ENCODE measurements at places on chromosomes 2 and 18.

- DNase-seq = no peak
These were observed 198.2 kb downstream of the SEPTIN10 start for GRCh38 chr2:109415581-109416013.

DNA sequence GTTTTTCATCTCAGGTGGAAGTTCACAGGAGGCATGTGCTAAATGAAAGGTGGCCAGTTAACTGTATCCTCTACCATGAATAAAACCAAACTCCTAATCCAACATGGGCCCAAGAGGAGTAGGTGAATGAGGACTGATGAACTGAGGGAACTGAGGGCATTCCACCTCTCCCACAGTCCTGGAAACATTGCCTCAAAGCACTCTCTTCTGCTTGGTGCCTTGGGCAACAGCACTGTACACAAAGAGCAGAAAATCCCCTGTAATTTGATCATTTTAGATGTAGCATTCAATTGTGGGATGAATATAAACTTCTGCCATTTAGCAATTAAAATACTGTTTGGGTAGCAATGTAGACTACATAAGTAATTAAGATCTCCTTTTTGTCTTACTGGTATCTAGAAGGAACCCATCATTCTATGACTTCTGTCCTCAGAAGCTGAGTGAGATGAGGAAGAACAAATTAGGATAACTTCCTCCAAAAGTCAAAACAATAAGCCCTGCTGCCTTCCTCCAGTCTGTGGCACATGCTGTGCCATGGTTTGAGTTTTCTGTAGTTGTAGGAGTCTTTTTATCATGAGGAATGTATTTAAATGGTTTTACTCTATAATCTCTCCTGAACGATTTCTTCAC, 86.7 kb upstream of the ZEB2 start:
- DNase-seq = no peak

DNA sequence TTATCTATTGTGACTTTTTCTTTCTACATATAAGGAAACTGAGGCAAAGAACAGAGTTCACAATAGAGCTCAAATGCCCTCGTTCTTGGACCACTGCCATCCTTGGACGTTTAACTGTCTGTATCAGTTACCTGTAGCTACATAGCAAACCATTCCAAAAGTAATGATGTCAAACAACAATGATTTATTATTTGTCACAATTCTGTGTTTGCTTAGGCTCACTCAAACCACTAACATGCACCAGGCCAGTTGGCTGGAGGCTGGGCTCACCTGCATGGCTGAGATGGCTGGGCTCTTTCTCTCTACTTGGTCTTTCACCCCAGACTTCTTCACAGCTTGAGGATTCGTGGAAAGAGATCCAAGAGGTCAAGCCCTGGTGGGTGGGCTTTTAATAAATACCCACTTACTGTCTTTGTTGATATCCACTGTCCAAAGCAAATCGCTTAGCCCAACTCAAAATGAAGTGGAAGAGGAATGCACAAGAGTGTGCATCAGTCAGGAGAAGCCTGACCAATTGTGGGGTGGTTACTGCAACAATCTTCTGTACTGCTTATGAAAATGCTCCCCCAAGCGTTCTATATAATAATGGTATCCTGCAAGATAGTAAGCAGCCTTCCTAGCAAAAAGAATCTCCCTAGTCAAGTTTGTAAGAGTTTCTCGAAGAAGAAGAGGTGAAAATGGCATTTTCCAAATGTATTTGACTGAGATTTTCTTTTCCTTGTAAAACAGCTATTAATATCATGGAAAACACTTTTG, 163.5 kb upstream of the NT5C1B start:
- no peak for DNase-seq

DNA sequence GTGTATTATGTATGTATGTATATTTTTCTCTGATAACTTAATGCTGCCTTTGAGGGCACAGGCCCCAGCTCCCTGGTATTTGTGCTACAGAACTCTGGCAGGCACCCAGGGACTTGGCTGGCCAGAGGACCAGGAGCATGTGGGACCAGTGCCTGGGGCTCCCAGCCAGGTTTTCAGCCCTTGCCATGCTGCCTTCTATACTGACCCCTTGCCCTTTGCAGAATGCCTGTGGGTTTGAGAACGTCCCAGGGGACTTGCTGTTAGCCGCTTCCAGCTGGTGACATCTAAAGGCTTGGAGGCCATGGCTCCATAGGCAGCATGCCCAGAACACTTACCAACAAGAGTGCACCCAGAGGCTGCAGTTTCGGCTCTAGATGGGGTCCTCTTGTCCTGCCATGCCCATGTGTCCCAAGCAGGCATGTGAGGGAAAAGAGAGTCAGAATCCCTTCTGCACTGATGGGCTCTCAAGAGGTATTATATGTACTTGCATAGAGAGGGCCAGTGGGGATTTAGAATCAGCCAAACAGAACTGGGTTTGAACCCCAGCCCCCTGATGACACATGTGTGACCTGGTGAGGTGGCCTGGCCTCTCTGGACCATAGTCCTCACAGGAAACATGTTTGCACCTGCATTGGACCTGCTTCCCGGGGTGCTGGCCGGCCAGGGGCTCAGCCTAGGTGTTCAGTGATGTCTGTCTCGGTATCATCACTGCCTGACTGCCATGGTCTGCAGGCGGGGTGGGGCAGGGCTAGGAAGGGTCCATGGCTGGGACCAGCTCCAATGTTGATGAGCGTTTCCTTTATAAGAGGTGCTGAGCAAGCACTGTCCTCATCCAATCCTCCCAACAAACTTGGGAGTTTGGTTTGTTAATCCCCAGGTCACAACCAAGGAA, 119.2 kb upstream of the FHL2 start:
- no peak for DNase-seq

DNA sequence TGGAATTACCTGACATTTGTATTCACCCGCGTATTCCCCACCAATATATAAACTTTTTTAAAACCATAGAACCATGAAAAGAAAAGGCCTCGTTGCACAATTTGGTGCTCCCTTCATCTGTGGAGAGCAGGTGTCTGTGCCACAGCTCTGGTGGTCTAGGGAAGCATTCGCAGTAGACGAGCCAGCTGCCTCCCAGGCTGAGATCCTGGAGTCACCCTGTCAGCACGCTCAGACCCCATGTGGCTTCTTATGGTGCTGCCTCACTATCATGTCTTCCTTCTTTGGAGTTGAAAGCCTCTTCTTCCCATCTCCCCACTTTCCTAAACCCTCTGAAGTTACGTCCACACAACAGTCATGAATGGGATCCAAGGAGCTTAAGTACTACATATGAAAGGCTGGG, 38.4 kb upstream of the ACKR3 start:
- DNase-seq = no peak

DNA sequence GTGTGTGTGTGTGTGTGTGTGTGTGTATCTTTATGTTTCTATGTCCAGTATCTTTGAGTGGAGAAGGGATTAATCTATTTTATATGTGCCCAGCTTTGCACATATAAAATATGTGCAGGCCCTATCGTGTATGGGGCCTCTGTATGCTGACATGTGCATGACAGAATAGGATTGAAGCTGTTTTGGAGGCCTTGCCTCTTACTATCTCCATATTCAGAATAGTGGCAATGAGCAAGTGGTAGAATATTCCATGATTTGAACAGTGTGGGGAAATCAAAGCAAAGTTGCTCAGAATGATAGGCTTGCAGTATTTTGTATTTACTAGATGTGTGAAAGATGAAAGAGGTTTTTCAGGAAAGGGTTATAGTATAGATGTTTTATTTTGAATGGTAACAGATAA, 480.8 kb downstream of the XIRP2 start:
- no peak for DNase-seq

- peak; percentile 78 for DNase-seq
These were observed 19.1 kb upstream of the GPR55 start for GRCh38 chr2:230944123-230944653.

- DNase-seq = no peak
These were observed 121.5 kb downstream of the PIEZO2 start for GRCh38 chr18:11027862-11028261.

DNA sequence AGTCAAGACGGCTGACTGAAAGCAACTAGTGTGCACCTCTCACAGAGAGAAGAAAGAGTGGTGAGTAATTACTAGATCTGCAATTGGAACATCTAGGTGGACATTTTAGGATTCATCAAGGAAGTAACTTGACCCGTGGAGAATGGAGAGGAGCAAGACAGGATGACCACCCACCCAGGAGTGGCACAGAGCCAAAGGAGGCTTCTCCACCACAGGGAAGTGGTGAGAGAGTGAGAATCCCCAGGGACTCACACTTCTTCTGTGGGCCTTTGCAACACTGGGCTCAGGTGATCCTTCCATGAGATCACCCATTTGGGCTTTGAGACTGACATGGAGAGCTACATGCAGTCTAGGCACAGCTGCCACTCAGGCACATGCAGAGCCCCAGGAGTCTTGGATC, 132.8 kb upstream of the GALNT5 start:
- DNase-seq = no peak

- DNase-seq = no peak
These were observed 42.6 kb downstream of the ARHGAP15 start for GRCh38 chr2:143171817-143172216.

DNA sequence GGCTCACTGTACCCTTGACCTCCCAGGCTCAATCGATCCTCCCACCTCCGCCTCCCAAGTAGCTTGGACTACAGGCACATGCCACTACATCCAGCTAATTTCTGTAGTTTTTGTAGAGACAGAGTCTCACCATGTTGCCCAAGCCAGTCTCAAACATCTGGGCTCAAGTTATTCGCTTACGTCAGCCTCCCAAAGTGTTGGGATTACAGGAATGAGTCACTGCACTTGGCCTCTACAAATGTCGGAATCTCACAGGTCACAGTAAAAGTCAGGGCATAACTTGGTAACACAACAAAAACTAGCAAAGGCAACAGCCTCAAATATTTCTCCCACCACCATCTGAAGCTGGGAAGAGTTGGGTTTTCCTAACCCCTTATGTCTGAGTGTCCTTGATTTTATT, 25.3 kb downstream of the SCG2 start:
- no peak for DNase-seq

GRCh38 chr18:9824474-9824832, 61.3 kb upstream of the TXNDC2 start:
- DNase-seq = no peak

DNA sequence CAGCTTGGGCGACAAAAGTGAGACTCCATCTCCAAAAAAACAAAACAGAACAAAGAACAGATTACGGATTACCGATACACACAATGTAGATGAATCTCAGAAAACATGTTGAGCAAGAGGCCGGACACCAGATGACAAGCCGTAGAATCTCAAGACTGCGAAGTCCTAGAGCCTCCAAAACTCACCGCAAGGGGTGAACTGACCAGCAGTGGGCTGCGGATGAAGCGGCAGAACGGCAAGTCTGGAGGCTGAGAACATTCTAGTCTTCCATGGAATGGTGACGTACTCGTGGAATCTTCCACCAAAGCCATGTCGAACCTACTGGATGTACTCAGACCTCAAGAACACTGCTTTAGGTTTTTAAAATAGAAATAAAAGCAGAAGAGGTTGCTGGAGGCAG, 198.8 kb downstream of the NDUFA10 start:
- no peak for DNase-seq

DNA sequence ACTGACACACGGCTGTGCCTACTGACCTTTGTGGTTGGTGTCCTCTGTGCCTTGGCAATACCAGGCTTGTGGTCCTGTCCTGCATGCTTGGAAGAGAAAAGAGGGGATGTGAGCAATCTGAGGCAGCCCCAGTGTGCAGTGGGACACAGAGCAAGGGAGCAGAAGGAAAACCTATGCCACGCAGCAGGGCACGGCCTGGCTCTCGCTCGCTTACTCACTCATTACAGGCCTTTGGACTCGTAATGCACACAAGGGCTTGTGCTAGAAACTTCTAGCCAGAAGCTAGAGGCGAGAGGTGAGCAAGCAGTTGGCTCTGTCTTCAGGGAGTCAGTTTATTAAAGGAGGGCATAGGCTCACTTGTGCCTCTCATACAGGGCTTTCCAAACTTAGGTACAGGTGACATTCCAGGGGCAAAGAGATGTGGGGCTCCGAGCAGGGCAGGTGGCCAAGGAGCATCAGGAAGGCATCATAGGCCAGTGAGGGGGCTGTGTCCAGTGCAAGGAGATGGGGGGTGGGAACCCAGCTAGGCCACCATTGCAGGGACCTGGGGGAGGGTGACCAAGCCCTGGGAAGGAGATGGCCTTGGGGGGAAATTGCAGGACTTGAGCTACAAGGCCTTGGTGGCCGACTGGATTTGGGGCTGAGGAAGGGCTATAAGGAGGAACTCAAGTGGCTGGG, 100.8 kb downstream of the DYSF start:
- no peak for DNase-seq

DNA sequence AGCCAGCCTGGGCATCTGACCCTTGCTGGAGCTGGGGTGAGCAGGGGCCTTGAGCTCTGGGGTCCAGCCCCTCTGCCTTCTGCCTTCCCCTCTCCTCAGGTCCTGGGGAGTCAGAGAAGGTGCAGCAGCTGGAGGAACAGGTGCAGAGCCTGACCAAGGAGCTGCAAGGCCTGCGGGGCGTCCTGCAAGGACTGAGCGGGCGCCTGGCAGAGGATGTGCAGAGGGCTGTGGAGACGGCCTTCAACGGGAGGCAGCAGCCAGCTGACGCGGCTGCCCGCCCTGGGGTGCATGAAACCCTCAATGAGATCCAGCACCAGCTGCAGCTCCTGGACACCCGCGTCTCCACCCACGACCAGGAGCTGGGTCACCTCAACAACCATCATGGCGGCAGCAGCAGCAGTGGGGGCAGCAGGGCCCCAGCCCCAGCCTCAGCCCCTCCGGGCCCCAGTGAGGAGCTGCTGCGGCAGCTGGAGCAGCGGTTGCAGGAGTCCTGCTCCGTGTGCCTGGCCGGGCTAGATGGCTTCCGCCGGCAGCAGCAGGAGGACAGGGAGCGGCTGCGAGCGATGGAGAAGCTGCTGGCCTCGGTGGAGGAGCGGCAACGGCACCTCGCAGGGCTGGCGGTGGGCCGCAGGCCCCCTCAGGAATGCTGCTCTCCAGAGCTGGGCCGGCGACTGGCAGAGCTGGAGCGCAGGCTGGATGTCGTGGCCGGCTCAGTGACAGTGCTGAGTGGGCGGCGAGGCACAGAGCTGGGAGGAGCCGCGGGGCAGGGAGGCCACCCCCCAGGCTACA, 3.8 kb downstream of the EMILIN1 start:
- DNase-seq = no peak

GRCh38 chr2:218837495-218837894, 5.9 kb upstream of the PRKAG3 start:
- no peak for DNase-seq

DNA sequence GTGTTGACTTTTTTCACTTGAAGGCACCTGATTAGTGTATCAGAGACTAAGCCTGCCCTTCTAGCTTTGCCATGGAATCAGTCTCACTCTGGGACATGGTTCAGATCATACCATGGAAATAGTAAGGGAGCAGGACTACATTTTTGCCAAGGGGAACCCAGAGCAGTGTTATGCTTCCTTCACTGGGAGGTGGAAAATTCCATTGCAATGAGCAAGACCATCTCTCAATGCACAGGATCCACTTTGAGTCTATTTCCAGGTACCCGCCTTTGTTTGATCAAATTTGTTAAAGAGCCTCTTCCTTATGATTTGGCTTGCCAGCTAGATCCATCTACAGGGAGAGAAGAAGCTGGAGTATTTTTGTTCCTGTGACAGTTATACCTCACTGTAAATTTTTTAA, 395.8 kb downstream of the MTX2 start:
- DNase-seq = no peak

DNA sequence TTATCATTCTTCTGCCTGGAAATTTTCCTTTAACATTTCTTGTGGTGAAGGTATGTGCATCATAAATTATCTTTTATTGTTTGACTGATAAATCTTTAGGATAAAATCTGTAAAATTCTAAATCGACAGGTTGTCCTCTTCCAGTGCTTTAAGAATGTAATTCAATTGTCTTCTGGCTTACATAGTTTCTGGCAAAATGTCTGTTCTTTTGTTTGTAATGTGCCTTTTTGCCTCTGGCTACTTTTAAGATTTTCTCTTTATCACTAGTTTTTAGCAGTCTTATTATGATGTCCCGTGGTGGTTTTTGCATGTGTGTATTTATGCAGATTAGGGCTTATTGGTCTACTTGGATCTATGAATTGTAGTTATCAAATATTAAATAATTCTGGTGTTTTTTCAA, 203.6 kb upstream of the COPS8 start:
- no peak for DNase-seq
